ENCODE measurements at places on chromosomes 2 and 18.

DNA sequence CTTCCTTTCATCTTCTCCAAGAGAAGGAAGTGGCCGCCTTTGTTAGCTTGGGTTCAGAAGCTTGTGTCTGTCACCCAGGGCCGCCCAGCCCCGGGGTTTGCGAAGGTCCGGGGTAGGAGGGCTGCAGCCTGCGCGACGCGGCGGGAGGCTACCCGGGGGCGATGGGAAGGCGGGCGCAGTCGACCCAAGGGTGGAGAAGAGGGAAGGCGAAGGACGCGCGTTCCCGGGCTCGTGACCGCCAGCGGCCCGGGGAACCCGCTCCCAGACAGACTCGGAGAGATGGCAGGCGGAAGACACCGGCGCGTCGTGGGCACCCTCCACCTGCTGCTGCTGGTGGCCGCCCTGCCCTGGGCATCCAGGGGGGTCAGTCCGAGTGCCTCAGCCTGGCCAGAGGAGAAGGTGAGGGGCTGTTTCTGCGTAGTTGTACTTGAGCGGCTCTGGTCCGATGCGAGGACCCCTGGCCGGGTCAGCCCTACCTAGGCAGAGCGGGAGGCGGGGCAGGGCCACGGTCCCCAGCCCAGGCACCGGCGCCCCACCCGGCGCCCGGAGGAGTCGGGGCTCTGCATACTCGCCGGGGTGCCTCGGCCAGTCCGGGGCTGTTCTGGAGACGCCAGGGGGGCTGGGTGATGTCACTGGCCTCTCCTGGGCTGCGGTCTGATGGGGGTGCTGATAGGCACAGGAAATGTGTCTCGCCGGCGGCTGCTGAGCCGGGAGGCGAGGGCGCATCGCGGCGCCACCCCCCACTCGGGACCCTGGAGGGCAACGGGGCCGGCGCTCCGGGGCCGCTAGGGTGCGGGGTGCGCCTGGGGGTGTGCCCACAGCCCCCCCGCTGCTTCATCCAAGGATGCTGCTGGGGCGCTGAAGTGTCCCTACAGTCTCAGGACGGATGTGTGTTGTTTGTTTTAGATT is at the start of gene QPCT:
QPCT (plus strand) TSS at position 178 of the 909 bp plus-strand sequence; CDS start at position 280, 102 bp downstream.
- no peak for DNase-seq

- no peak for DNase-seq
These were observed 61.7 kb upstream of the MAP4K3 start for GRCh38 chr2:39498786-39499185.

GRCh38 chr2:231692847-231693246 is 15.5 kb upstream of the PTMA start:
- DNase-seq: no peak

GRCh38 chr2:163324677-163325076 is 411.1 kb downstream of the FIGN start:
- no peak for DNase-seq

DNA sequence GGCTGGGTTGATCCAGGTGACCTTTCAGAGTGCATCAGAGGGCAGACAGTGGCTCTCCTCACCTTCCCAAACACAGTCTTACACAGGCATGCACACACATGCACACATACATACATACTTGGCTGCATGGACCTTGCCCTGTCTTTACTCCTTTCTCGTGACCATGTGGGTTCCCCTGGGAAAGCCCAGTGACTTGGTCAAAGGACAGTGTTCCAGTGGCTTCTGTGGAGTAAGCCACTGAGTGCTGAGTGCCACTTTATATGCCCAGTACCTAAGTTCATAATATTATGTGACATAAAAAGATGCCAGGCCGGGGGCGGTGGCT is 249.4 kb downstream of the MYCN start:
- no peak for DNase-seq

- DNase-seq: no peak
These were observed 119.3 kb downstream of the SPTBN1 start for GRCh38 chr2:54575379-54575888.

DNA sequence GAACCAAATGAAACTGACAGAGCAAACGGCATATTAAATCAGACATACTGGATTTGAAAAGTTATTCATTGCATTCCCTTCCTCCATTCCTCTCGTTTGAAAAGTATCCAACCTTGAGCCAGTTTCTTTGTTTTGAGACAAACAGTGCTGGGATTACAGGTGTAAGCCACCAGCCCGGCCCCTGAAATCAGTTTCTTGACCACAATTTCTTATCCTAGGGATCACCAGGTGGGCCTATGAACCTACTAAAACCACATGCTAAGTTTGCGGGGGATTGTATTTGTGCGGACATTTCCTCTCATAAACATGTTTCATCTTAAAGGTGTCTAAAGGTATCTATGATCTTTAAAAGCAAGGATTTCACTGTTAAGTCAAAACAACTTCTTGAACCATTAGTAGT is 11.6 kb downstream of the PTPN2 start:
- no peak for DNase-seq

DNA sequence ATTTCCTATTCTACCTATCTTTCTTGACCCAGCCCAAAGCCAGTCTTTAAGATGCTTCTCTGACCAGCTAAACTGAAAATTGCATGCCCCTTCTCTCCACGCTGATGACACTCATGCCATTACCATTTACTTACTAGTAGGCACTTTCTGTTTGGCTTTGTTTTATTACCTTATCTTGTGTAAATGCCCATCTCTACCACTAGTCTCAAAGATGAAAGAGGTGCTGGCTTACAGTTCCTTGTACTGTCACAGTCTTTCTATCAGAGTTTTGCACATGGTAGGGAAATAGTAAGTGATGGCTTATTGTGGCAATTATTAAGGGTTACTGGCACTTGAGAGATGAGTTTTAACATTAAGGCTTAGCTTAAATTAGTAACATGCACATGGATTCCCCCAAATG is 352.1 kb downstream of the RBM43 start:
- no peak for DNase-seq

DNA sequence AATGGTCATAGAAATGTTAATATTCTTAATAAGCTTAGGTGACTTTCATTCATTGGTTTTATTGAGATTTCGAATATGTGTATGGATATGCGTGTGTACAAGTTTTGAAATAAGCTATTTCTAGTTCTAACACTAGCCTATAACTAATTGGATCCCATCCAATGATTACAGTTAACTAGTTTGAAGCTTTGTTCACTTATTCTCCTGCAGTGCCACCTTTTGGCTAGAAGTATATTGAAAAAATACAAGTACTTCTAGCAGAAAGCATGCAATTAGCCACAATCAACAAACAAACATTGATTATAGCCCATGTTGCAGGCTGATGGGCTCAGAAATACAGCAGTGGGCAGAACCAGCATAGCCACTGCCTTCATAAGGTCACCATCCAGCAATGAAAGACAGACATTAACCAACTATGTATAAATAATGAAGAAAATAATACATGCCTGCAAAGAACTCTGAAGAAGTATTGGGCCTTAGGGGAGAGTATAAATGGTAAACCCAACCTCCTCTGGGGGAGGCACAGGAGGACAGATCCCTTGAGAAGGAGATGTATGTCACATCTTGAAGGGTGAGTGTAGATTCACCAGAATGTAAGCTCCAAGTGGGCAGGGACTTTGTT is 5.1 kb upstream of the PIEZO2 start:
- DNase-seq: no peak

- DNase-seq: no peak
These were observed 49.4 kb upstream of the KCNF1 start for GRCh38 chr2:10862330-10862729.

- DNase-seq: no peak
These were observed 96.2 kb downstream of the MRPS9 start for GRCh38 chr2:105134081-105134480.

- DNase-seq: no peak
These were observed 150.6 kb upstream of the EPC2 start for GRCh38 chr2:148493822-148494563.

All from stimulated activated CD4-positive, alpha-beta T cell treated with anti-CD3 and anti-CD28 coated beads, Interleukin-1b, Interleukin-23, amount 100 ng/mL, for 1 hour (primary cell).